Breast epithelium (tissue), 4 donors: ENCODE measurements at places on chromosomes 16 and 17. TPM values are rescaled to one million over a fixed set of nuclear protein-coding genes. Genes with fewer than 3 reads are reported as not detected.

GRCh38 chr16:53865494-53865863 is 161.5 kb downstream of the FTO start:
- no peak overlapping the region for H3K4me3 ChIP-seq
- no peaks in the 10 kb centered on the region for H3K36me3 ChIP-seq
- no peaks in the 10 kb centered on the region for H3K4me1 ChIP-seq
- no peaks in the 10 kb centered on the region for H3K27me3 ChIP-seq

DNA sequence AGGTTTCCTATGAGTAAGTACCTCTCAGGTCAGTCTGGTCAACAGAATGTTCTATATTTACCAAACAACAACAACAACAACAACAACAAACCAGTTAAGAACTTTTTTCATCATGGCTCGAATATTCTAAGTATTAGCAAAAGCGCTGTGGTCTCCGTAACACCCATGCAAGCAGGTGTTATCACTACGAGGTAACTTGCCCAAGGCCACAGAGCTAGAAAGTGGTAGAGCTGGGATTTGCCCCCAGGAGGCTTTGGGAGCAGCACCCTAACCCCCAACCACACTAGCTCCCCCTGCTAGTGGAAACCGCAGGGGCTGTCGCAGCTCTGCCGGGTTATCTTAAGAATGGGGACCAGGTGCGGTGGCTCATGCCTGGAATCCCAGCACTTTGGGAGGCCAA is 23.9 kb upstream of the C16orf74 start:
- no peak overlapping the region for H3K27ac ChIP-seq
- H3K4me3 ChIP-seq: no peak overlapping the region
- peaks cover 9% of the 10 kb centered on the region for H3K4me1 ChIP-seq
- peaks cover 3% of the 10 kb centered on the region for H3K36me3 ChIP-seq
- no peaks in the 10 kb centered on the region for H3K27me3 ChIP-seq
- DNase-seq: no peak

DNA sequence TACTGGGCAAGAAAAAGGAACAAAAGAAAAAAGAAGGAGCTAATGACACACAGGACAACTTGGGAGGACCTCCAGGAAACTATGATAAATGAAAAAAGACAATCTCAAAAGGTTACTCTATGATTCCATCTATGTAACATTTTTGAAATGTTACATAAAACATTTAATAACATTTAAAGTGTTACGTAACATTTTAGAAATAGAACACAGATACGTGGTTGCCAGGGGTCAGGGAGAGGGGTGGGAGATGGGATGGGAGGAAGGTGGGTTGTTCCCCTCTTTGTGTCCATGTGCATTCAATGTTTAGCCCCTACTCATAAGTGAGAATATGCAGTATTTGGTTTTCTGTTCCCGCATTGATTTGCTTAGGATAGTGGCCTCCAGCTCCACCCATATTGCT is 116.6 kb downstream of the C16orf95 start:
- H3K27ac ChIP-seq: no peak overlapping the region
- H3K4me3 ChIP-seq: no peak overlapping the region
- no peaks in the 10 kb centered on the region for H3K36me3 ChIP-seq
- H3K27me3 ChIP-seq: no peaks in the 10 kb centered on the region

GRCh38 chr17:40323391-40324381 is 14.7 kb downstream of the RARA start:
- H3K4me1 ChIP-seq: peaks cover 56% of the 10 kb centered on the region
- H3K27ac ChIP-seq: peak overlapping the region; percentile 97
- peak; percentile 44 for DNase-seq

- no peaks in the 10 kb centered on the region for H3K4me1 ChIP-seq
- no peak for DNase-seq
- H3K4me3 ChIP-seq: no peak overlapping the region
- H3K27ac ChIP-seq: no peak overlapping the region
- no peaks in the 10 kb centered on the region for H3K27me3 ChIP-seq
- H3K36me3 ChIP-seq: no peaks in the 10 kb centered on the region
Measured at GRCh38 chr17:2442166-2442565, 41.3 kb upstream of the MNT start.

DNA sequence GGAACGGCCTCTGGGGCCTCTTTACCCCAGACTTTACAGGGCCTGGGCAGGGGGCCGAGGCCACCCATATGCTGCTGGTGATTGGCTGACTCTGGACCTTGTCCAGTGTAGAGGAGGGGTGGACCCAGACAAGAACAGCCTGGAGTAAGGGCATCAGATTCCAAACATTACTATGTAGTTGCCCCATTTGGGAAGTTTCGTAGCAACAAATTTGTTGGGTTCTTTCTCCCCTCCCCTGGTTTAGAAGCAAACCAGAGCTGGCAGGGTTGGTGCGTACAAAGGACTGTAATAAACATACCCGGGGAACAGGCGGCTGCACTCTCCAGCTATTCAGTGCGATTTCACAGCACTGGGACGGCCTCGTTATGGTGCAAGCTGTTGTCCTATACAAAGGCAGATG is 145.5 kb downstream of the NTN1 start:
- H3K27ac ChIP-seq: no peak overlapping the region
- no peak for DNase-seq
- no peaks in the 10 kb centered on the region for H3K27me3 ChIP-seq
- no peak overlapping the region for H3K4me3 ChIP-seq
- H3K4me1 ChIP-seq: no peaks in the 10 kb centered on the region

- no peaks in the 10 kb centered on the region for H3K4me1 ChIP-seq
- peaks cover 27% of the 10 kb centered on the region for H3K27me3 ChIP-seq
- no peak overlapping the region for H3K4me3 ChIP-seq
Measured at GRCh38 chr17:74631468-74632450, 8.2 kb upstream of the CD300E start.

DNA sequence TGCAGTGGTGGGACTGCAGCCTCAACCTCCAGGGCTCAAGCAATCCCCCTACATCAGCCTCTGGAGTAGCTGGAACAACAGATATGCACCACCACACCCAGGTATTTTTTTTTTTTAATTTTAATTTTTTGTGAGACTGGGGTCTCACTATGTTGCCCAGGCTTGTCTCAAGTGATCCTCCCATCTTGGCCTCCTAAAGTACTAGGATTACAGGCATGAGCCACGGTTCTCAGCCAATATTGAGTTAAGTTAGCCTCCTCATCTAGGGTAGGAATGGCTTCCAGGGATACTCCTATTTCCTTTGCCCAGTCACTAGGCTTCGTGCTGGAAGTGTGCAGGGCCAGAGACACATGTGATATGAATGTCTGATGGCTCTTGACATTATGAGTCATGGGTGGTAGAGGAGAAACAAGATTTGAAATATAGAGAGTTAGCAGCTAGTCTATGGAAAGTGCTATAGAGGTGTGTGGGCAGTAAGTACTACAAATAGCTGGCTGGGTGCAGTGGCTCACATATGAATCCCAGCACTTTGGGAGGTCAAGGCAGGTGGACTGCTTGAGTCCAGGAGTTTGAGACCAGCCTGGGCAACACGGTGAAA is 8.0 kb upstream of the HES7 start:
- no peaks in the 10 kb centered on the region for H3K27me3 ChIP-seq
- no peak for DNase-seq
- H3K36me3 ChIP-seq: no peaks in the 10 kb centered on the region
- no peak overlapping the region for H3K27ac ChIP-seq
- H3K4me1 ChIP-seq: no peaks in the 10 kb centered on the region

Gene GDPD3
- total RNA-seq: 7.3 TPM

DNA sequence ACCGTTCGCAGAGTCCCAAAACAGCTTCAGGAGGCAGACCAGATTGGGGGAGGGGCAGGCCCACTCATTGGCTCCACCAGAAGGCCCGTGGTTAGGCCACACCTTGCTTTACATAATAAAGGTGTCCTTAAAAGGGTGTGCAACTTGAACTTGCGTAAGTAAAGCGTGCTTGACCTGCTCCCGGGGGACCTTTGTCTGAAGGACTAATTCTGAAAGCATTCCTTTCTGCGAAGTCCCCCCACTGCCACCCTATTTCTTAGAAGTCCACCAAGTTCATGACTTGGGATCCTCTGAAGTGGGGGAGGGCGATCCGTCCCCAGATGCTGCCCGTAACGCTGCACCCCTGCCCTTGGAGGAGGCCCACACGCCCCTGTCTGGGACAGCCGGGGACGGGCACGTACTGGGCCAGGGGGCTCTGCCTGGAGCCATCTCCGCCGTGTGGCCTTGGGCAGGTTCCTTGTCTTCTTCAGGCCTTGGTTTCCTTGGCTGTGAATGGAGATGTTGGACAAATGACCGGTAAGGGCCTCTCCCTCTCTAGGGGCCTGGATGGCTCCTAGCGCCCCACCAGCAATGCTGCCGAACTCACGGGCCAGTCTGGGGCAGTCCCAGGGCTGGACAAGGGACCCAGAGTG is 823 bp upstream of the ZNF469 start:
- peaks cover 3% of the 10 kb centered on the region for H3K4me1 ChIP-seq
- no peak overlapping the region for H3K27ac ChIP-seq
- no peaks in the 10 kb centered on the region for H3K27me3 ChIP-seq
- DNase-seq: no peak

Gene PRAC1
- not detected for total RNA-seq

- H3K27ac ChIP-seq: no peak overlapping the region
- no peak overlapping the region for H3K4me3 ChIP-seq
- H3K4me1 ChIP-seq: no peaks in the 10 kb centered on the region
- H3K36me3 ChIP-seq: no peaks in the 10 kb centered on the region
Measured at GRCh38 chr16:4404247-4404966, 12.0 kb downstream of the CORO7 start.

DNA sequence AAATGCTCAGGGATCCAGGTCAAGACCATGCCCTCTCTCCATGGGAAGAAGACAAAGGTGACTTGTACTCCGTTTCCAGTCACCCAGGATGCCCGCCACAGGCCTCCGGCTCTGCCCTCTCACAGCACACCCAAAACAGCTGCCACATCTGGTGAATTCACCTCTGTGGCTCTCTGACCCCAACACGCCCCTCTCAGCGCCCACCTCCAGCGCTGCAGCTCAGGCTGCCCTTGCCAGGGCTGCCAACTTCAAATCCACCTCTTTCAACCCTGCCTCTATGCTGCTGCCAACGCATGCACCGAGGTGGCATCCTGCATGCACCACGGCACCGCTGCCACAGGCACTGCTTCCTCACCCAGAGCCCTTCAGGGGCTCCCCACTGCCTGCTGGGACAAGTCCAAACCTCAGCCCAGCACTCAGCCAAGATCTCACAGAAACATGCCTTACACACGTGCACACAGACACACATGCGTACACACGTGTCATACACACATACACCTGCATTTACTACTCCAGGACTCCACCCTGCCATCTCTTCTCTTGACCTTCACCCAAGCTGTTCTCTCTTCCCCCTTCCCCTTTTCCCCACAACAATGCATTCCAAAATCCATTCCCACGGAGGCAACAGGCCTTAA is 7.5 kb downstream of the HID1 start:
- no peak overlapping the region for H3K27ac ChIP-seq
- H3K36me3 ChIP-seq: no peaks in the 10 kb centered on the region
- H3K27me3 ChIP-seq: no peaks in the 10 kb centered on the region
- H3K4me1 ChIP-seq: no peaks in the 10 kb centered on the region

Gene MT1G
- total RNA-seq: 48.3 TPM

- H3K4me3 ChIP-seq: peak within 1 kb of the TSS; percentile 88
- H3K27ac ChIP-seq: peak within 1 kb of the TSS; percentile 78
- H3K4me1 ChIP-seq: peaks cover 6% of the 10 kb centered on the region
- H3K36me3 ChIP-seq: no peaks in the 10 kb centered on the region
- no peaks in the 10 kb centered on the region for H3K27me3 ChIP-seq
Measured at GRCh38 chr17:82022310-82022980, at the start of gene CENPX. CENPX (minus strand) TSS chr17:82022878; CDS start chr17:82022861, 17 bp downstream.

Gene TAT
- 566 TPM for total RNA-seq

DNA sequence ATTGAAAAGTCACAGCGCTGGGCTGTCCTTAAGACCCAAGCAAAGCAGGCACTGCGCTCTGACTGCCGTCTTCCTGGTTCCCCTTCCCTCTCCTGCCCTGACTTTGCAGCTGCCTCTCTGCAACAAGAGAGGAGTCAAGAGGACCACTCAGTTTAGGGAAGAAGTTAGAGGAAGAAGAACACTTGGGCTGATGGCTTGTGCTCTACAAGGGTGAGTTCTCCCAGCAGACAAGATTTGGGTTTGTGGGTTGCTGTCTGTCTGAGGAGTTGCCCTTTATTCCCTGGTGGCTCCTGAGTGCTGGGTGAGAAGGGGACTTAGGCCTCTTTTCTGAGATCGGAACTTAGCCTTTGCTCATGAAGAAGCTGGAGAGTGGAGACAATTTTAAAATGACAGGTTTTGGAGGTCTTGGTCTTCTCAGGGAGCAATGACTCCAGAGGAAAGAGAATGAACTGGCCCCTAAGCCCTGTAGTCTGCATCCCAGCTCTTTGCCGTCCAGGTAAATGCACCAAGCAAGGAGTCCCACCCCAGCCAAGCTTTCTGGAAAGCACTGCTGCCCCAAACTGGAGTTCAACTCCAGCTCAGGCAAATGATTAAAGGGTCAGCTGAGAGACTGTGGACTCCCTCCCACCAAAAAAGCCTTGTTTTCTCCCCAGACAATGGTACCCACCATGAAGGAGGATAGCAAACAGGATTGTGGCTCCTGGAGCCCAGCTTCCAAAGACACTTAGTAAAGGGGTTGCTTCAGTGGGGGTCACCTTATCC is 2.7 kb upstream of the HOXB9 start:
- no peak for DNase-seq
- peaks cover 14% of the 10 kb centered on the region for H3K4me1 ChIP-seq
- H3K27me3 ChIP-seq: peaks cover 16% of the 10 kb centered on the region
- no peaks in the 10 kb centered on the region for H3K36me3 ChIP-seq
- H3K27ac ChIP-seq: no peak overlapping the region

DNA sequence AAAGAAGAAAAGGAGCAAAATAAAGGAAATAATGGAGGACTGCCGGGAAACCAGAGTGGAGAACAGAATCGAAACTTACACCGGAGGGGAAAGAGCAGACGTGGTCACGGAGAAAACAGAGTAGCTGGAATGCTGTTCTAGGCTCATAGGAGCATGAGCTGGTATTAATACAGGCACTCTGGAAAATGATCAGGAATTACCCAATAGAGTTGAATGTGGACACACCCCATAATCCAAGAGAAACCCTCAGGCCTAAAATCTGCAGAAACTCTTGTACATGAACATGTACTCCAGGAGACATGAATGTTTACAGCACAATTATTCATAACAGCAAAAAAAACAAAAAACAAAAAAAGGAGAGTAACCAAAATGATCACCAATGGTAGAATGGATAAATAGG is 77.7 kb downstream of the RPH3AL start:
- no peak overlapping the region for H3K4me3 ChIP-seq
- H3K27ac ChIP-seq: no peak overlapping the region
- H3K4me1 ChIP-seq: no peaks in the 10 kb centered on the region

- H3K4me3 ChIP-seq: no peak overlapping the region
- no peaks in the 10 kb centered on the region for H3K27me3 ChIP-seq
- no peak for DNase-seq
- no peaks in the 10 kb centered on the region for H3K4me1 ChIP-seq
- H3K27ac ChIP-seq: peak overlapping the region; percentile 62
Measured at GRCh38 chr17:35376245-35376644, 2.8 kb upstream of the SLFN11 start.

- H3K4me1 ChIP-seq: no peaks in the 10 kb centered on the region
- no peaks in the 10 kb centered on the region for H3K27me3 ChIP-seq
- H3K27ac ChIP-seq: no peak overlapping the region
- no peak overlapping the region for H3K4me3 ChIP-seq
Measured at GRCh38 chr17:44807817-44808155, 22.3 kb downstream of the GJC1 start.

DNA sequence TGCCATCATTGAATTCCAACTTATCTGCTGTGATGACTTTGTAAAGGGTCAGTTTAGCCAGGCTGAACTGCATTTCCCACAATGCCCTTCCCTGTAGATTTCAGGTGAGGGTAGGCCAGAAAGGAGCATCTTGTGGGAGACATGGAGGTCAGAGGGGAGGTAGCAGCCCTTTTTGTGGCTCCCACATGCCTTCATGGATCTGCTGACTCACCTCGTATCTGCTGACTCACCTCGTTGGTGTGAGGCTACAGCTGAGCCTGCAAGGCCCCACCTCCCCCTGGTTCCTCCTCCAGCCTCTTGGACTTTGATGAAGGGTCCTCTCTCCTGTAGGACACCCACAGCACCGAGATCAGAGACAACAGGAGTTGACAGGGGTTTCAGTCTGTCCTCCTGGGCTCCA is 102.5 kb downstream of the SALL1 start:
- H3K4me3 ChIP-seq: no peak overlapping the region
- no peaks in the 10 kb centered on the region for H3K36me3 ChIP-seq
- no peak for DNase-seq
- no peaks in the 10 kb centered on the region for H3K27me3 ChIP-seq
- no peak overlapping the region for H3K27ac ChIP-seq
